Renal pelvis (tissue), 12 donors: ENCODE measurements at places on chromosomes 4 and X. TPM values are rescaled to one million over a fixed set of nuclear protein-coding genes. Genes with fewer than 3 reads are reported as not detected.

DNA sequence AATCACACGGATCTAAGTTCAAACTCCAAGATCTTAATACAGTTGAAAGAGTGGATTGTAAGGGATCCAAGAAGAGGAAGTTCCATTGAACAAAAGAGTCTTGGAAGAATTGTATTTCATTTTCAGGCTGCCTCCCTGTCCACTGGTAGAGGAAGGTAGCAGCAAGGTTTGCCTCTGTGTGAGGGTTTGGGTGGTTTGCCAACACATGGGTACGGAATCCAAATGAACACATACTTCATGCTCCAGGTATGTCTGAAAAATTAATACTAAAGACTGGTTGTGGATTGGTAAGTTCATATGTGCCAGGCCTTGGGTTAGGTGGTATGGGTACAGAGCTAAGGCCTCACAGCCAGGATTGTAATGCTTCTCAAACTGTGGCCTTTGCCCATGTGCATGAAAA is 523.6 kb upstream of the BOD1L1 start:
- no peak for DNase-seq

Gene TRAM1L1
- 15.4 TPM for polyA plus RNA-seq

Gene BEX5
- 10.0 TPM for polyA plus RNA-seq

GRCh38 chr4:52366621-52367020 is 292.5 kb downstream of the USP46 start:
- no peak for DNase-seq

Gene BEX2
- polyA plus RNA-seq = 73.8 TPM

Gene GLUD2
- polyA plus RNA-seq = 4.2 TPM

Gene XK
- polyA plus RNA-seq = 0.99 TPM
